ENCODE measurements at places on chromosomes 16 and 17.

DNA sequence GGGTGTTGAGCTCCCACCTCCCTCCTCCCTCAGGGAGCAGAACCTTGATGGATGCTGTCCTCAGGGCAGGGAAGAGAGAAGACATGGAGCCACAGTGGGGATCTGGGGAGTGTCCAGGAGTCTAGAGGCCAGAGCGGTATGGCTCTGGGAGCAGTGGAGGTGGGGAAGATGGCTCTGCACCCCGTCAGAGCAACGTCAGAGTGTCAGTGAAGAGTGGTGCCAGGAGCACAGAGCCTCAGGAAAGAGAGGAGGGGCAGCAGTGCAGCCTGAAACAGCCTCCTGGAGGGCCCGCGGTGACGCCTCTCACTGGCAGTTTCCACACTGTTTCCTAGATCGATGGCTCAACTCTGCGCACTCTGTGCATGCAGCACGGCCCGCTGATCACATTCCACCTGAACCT, 23.2 kb upstream of the SLC5A11 start:
- no peak for DNase-seq

DNA sequence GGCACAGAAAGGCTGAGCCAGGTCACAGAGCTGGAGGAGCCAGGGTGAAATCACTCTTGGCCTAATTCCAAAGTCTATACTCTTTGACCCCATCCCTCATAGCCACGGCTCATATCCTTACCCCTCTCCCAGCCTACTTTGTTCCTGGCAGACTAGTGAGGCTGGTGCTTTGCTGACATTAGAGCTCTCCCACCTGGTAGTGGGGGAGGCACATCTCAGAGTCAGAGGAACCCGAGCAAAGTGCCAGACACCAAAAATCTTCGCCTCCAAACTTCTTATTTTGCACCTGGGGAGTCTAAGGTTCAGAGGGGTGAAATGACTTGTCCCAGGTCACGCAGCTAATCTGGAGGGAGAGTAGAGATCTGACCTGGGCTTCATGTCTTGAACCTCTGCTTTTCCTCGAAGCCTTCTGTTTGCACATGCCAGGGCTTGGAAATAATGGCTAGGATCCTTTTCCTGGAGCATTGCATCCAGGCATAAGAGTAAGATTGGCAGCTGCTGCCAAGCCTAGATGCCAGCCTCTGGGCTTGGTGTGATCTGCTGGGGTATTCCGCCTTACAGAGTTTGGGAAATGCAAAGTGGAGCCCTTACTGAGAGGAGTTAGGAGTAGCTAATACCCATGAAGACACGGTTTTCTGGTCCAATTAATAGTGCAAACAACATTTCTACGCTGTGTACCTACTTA, 126.9 kb downstream of the SPACA3 start:
- no peak for DNase-seq

DNA sequence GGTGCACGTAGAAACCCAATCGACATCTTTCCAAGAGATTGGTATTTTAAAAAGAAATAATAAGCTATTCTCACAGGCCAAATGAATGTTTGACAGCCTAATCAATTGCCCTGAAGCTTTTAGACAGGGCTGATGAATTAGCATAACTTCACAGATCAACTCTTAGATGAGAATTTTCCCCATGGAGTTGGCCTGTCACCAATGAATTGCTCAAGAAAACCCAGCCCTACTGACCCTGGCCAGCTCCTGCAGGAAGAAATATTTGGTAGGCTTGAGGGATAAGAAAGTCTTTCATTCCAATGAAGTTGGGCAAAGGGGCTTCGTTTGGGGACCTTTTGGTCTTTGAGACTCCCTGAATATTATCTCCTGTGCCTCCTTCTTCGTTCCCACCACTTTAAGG, 23.4 kb upstream of the SEC14L1 start:
- no peak for DNase-seq

GRCh38 chr16:13702614-13703013, 217.3 kb upstream of the ERCC4 start:
- no peak for DNase-seq

DNA sequence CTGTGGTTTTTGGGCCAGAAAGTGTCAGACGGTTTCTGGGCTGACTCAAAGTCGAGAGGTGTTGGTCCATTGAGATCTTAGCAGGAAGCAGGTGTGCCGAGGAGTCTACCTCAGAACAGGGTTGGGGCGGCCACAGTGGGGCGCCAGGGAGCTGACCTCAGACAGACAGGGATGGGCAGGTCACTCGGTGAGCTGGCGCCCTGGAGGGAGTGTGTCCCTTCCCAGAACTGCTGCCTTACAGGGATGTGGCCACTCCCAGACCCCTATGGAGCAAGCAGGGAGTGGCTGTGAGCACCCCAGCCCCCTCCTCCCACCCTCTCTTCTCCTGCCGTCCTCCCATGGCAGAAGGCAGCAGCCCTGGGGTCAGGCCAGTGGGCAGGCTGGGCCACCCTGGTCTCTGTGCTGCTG, 14.0 kb upstream of the DPEP1 start:
- DNase-seq, result peak; percentile 59

DNA sequence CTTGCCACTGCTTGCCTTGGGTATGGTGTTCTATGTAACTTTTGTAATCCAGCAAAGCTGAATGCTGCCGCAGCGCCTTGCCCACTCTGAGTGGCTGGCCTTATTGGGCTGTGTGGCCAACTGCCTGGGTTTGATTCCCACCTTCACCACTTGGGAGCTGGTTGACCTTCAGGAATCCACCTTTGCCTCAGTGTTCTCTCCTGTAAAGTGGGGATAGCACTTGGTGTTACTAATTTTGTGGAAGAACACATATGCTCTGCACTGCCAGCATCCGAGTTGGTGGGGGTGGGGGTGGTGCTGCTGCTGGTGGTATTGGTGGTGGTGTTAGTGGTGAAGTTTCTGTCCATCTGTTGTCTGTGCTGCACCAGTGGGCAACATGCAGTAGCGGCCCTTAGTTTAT, 32.8 kb downstream of the AKAP1 start:
- no peak for DNase-seq

DNA sequence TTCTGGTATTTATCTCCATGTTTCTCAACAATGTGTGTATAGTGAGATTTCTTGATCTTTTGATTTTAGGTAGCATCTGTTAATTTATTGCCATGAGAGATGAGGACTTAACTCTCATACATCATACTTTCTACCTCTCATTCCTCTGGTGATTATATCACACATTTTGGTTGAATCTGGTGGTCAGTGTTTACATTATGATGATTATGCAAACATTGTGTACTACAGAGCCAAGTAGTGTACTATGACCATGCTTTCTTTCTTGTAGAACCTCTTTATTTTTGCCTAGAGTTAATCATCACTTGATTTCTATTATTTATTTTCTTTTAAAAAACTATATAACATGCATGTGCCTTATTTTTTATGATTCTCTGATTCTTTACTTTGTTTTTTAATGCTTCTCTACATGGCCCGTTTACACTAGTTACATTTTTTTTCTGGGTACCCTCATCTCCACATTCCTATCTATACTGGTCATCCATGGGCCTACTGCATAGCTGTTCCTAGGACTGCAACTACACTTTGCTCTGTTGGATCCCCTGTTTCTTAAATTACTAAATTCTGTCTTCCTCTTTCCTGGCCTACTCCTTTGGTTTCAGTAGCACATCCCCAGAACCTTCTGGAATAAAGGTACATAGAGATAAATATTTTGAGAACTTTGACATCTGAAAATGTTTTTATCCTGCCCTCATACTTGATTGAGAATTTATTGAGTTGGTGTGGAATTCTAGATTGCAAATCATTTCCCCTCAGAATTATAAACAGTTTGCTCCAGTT, 63.0 kb upstream of the LRRC37A3 start:
- no peak for DNase-seq

DNA sequence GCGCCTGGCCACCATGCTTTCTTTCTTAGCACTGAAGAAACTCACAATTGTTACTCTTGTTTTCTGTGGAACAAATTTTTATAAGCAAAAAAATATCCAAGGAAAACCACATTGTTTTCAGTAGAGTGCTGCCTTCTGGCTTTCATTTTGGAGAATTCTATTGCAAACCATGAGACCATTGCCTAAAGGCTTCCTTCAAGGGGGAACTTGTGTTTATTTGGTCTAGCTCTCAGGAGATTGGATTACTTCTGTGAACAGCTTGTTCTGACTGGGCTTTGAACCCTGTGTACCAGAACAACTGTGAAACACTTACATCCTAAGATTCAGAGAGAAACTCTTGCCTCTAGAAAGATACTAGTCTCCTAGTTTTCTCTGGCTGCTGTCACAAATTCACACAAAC, 32.1 kb downstream of the TOM1L1 start:
- DNase-seq, result no peak

DNA sequence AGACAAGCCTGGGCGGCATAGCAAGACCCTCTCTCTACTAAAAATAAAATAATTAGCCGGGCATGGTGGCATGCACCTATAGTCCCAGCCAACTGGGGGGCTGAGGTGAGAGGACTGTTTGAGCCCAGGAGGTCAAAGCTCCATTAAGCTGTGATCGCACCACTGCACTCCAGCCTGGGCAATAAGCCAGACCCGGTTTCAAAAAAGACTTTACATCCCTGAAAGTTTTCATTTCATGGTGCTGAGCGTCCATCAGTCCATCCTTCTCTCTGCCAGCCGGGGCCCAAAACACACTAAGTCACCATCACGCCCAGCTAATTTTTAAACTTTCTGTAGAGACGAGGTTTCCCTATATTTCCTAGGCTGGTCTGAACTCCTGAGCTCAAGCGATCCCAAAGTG, 10.6 kb downstream of the RAB40B start:
- DNase-seq, result no peak

DNA sequence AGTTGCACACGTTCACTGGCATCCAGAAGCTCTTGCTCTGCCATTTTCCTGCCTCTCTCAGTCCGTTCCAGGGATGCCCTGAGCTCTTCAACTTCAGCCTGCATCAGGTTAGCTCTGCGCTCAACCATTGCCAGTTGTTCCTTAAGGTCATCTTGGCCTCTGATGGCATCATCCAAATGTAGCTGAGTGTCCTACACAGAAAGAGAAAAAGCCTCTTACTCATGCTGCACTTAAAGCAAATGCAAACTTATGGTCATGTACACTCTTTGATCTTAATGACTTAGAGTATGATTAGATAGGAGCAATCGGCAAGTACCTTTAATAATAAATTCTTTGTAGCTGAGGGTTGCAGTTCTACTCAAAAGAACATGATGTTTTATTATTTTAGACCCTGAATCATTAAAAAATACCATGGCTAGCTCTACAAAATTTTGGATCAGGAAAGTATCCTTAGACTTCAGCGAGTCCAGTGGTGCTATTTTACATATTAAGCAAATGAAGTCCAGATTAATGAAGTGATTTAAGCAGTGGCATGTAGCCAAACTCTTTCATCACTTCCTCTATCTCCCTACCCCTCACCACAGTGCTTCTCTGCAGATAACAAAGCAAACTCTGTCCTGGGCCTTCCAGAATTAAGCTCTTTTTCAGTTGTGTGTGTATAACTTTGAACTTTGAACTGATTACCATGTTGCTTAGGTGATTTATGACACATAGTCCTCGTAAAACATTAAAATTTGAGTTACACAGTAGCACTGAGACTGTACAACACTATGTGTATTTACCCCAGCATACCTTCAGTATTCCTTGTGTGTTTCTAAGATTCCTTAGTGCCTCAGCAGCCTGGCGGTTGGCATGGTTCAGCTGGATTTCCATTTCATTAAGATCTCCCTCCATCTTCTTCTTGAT, 22.1 kb downstream of the MYH4 start:
- no peak for DNase-seq

GRCh38 chr16:82150549-82150948, 19.5 kb downstream of the MPHOSPH6 start:
- DNase-seq, result no peak

- DNase-seq, result peak; percentile 6
These were observed 260.8 kb upstream of the PSMD7 start for GRCh38 chr16:74035816-74036215.

DNA sequence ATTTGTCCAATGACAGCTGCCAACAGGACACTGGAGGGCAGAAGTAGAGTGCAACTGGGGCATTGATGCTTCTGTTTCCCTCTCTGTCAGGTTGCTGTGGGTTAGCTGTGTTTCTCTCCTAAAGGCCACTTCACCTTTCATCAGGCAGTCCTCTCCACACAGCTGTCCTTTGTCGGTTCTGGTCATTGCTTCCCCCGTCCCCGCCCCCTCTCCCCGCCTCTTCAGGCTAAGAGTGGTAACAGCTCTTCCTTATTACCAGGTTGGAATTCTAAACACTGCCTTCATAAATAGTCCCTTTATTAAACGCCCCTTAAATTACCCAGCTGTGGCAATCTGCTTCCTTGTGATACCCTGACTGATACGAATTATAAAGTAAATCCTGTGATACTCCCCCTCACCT, 31.8 kb upstream of the NSRP1 start:
- DNase-seq, result no peak

DNA sequence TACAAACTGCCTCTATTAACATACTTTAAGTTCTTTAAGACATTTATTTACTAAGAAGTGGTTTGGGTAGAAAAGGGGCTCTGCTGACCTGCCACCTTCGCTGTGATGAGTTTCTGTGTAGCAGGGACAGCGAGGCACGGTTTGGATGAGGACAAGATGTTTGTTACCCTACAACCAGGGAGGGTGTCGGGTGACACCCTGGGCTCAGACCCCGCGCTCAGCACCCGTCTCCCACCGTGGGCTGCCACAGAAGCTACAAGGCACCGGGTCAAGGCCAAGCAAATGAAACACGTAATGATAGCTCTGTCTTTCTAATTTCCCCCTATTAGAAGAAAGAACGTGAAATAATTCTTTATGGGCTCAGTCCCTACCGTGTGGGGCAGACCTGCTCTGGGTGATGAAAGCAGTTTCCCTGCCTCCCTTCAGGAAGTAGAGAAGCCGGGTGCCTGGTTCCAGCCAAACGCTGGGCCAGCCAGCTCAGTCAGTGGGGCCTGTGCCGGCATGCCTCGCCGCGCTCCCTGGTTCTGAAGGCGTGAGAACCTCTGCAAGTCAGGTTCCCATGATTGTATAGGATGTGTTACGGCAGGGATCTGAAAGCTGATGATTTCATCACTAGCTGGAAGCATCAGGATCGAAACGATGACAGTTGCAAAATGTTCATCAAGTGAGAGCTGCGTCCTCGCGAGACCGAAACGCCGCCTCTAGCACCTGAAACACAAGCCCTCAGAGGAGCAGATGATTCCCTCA, 3.9 kb downstream of the ZNF750 start:
- no peak for DNase-seq

DNA sequence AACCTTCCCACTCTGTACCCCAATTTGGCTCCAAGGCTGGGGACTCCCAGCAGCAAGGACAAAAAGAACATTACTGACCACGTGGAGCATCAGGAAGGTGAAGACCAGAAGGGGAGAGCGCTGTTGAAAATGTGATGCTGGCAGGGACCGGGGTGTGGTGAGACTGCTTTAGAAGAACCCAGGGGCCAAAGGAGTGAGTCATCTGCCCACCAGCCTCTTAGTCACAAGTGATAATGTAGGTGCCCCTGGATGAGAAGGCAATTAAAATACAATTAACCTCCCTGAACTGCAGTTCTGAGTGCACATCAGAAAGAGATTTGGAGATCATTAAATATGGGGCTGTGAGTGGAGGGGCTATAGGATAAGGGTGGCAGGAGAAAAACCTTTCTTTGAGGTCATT, 366.6 kb upstream of the CCL2 start:
- DNase-seq, result peak; percentile 91

GRCh38 chr17:63716426-63716825, 16.5 kb upstream of the LIMD2 start:
- no peak for DNase-seq

- DNase-seq, result peak; percentile 75
These were observed 928 bp downstream of the CASKIN2 start for GRCh38 chr17:75514299-75514918.

- DNase-seq, result no peak
These were observed 684 bp downstream of the ZFP90 start for GRCh38 chr16:68539711-68540239.

- DNase-seq, result no peak
These were observed 90.9 kb downstream of the SPAG9 start for GRCh38 chr17:51029568-51030463.

All from Daoy (cell line).